Esophagus squamous epithelium (tissue), 5 donors: ENCODE measurements at places on chromosomes 11 and 22. TPM values are rescaled to one million over a fixed set of nuclear protein-coding genes. Genes with fewer than 3 reads are reported as not detected.

- peaks cover 100% of the 10 kb centered on the region for H3K4me1 ChIP-seq
- DNase-seq: no peak
- no peaks in the 10 kb centered on the region for H3K27me3 ChIP-seq
- no peaks in the 10 kb centered on the region for H3K36me3 ChIP-seq
- no peak overlapping the region for H3K4me3 ChIP-seq
These were observed 6.9 kb upstream of the SORL1 start for GRCh38 chr11:121445071-121445768.

DNA sequence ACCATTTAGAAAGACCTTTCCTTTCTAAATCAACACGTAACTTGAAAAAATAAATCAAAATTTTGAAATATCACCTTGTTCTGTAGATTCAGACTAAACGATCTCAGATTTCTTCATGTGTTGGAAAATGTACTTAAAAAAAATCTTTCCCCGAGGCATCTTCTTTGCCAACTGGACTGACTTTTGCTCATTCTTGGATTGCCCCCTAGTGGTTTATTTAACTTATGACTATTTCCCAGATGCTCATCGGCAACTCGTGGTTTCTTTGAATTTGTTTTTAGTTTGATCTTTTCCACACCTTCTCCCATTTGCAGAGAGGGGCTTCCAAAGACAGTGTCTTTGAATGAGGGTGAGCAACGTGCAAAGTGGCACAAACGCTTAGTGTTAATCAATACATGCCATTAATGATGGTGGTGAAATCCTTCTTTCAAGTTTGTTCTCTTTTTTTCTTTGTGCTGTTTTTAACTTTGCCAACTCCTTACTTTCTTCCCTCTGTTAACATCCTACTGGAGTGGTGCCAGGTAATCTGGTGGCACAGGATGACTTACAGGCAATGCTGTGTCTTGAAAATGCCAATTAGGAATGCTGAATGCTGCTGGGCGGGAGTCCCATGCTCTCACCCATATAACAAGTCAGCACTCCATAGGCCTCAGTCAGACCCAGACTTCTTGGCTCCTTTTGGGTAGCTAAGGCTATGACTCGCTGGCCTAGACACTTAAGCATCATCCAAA lies 18.3 kb downstream of the PRSS23 start:
- H3K27ac ChIP-seq: no peak overlapping the region
- no peak overlapping the region for H3K4me3 ChIP-seq

CCDC15 gene
- total RNA-seq: 3.0 TPM

GRCh38 chr11:46180736-46181135 lies 59.5 kb upstream of the PHF21A start:
- no peaks in the 10 kb centered on the region for H3K36me3 ChIP-seq
- H3K4me3 ChIP-seq: no peak overlapping the region
- DNase-seq: no peak
- H3K27ac ChIP-seq: no peak overlapping the region
- no peaks in the 10 kb centered on the region for H3K27me3 ChIP-seq
- H3K4me1 ChIP-seq: no peaks in the 10 kb centered on the region

DNA sequence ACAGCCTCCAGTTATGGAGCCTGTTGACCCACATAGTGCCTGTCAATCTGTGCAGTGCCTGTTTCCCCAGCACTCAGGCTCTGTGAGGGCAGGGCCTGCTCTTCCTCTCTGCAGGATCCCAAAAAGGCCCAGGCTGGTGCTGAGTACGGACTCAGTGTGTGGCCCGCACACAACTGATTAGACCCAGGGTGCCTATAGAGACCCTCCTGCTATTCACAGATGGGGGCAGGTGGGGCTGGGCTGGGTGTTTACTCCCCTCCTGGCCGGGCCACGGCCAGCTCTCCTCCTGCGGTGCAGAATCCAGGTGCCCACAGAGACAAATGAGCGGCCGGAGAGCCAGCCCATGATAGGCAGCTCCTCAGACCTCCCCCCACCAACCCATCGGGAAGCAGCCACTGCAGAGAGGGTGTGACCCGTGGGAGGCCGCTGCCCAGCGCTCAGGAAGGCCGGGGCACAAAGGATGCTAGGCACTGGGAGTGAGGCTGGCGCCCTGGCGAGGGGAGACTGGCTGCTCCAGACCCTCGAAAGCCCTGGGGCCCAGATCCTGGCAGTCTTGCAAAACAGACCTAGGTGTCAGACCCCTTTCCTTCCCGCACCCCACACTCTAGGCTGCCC lies 239.0 kb downstream of the CTTN start:
- no peak overlapping the region for H3K27ac ChIP-seq
- H3K4me3 ChIP-seq: no peak overlapping the region
- no peaks in the 10 kb centered on the region for H3K27me3 ChIP-seq
- no peak for DNase-seq

GRCh38 chr11:24844406-24844805 lies 347.6 kb downstream of the LUZP2 start:
- H3K27me3 ChIP-seq: no peaks in the 10 kb centered on the region
- H3K4me3 ChIP-seq: no peak overlapping the region
- no peak overlapping the region for H3K27ac ChIP-seq

DNA sequence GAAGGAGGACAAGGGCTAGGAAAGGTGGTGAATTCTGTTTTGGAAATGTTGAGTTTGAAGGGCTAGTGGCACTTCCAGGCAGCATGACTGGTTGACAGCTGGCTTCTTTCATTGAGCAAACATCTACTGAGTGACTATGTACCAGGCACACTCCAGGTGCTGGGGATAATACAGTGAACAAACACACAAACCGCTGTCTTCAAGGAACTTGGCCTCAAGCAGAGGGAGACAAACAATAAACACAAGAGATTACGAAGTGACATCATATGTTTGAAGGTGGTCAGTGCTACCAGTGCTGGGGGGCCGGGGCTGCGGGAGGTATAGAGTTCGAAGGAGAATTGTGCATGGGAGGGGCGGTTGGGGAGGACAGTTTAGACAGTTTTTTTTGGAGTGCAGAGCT lies 197.0 kb upstream of the SORL1-AS1 start:
- DNase-seq: no peak
- H3K4me3 ChIP-seq: no peak overlapping the region
- H3K36me3 ChIP-seq: no peaks in the 10 kb centered on the region
- no peak overlapping the region for H3K27ac ChIP-seq
- H3K4me1 ChIP-seq: peaks cover 3% of the 10 kb centered on the region
- no peaks in the 10 kb centered on the region for H3K27me3 ChIP-seq
